Smooth muscle cell of trachea (primary cell): ENCODE measurements at places on chromosomes 6 and 20. TPM values are rescaled to one million over a fixed set of nuclear protein-coding genes. Genes with fewer than 3 reads are reported as not detected.

CENPW gene
- total RNA-seq: 2.3 and 28.2 TPM in 2 replicates

PTK6 gene
- total RNA-seq: 0.17 TPM in 1 of 2 replicates, not detected in the other

RSPO4 gene
- total RNA-seq: not detected in 2 replicates

NRSN1 gene
- total RNA-seq: not detected in 2 replicates

TRAPPC3L gene
- total RNA-seq: 0.15 and 0.17 TPM in 2 replicates

SLC22A16 gene
- 0.15 TPM in 1 of 2 replicates, not detected in the other for total RNA-seq

PNLDC1 gene
- not detected in 2 replicates for total RNA-seq

MYLK4 gene
- 0.44 and 0.50 TPM in 2 replicates for total RNA-seq

ESR1 gene
- total RNA-seq: 0.83 and 1.0 TPM in 2 replicates

HLA-DPA1 gene
- total RNA-seq: 1.7 and 2.8 TPM in 2 replicates

PERP gene
- 34.5 and 46.6 TPM in 2 replicates for total RNA-seq

MKKS gene
- 6.6 and 8.0 TPM in 2 replicates for total RNA-seq

NAA20 gene
- 31.6 and 42.8 TPM in 2 replicates for total RNA-seq

RNF39 gene
- total RNA-seq: under 0.01 TPM in 1 of 2 replicates, not detected in the other

CDH4 gene
- 2.0 and 2.3 TPM in 2 replicates for total RNA-seq

ECI2 gene
- total RNA-seq: 116 and 166 TPM in 2 replicates

ROS1 gene
- total RNA-seq: not detected in 2 replicates

CST7 gene
- total RNA-seq: not detected in 2 replicates

ATP9A gene
- 69.4 and 96.8 TPM in 2 replicates for total RNA-seq

MACROD2 gene
- total RNA-seq: 0.50 and 1.5 TPM in 2 replicates

SCAND1 gene
- total RNA-seq: 72.0 and 78.7 TPM in 2 replicates

HMGN4 gene
- 79.7 and 106 TPM in 2 replicates for total RNA-seq

RIPOR3 gene
- 10.6 and 27.3 TPM in 2 replicates for total RNA-seq

SLC22A7 gene
- total RNA-seq: not detected in 2 replicates

C6orf58 gene
- 0.15 TPM in 1 of 2 replicates, not detected in the other for total RNA-seq

C6orf163 gene
- 2.2 and 2.5 TPM in 2 replicates for total RNA-seq

TCF15 gene
- total RNA-seq: not detected in 2 replicates

STMND1 gene
- total RNA-seq: not detected in 2 replicates

GSTA3 gene
- not detected in 2 replicates for total RNA-seq

UBE2C gene
- 3.0 and 27.8 TPM in 2 replicates for total RNA-seq

HTR1E gene
- total RNA-seq: not detected in 2 replicates

FBXO30 gene
- 16.2 and 21.1 TPM in 2 replicates for total RNA-seq

FAM184A gene
- 0.29 and 0.50 TPM in 2 replicates for total RNA-seq

GSTA2 gene
- not detected in 2 replicates for total RNA-seq

GLP1R gene
- not detected in 2 replicates for total RNA-seq
